Putamen (tissue), 1 donor: ENCODE measurements at places on chromosomes 16 and 17.

DNA sequence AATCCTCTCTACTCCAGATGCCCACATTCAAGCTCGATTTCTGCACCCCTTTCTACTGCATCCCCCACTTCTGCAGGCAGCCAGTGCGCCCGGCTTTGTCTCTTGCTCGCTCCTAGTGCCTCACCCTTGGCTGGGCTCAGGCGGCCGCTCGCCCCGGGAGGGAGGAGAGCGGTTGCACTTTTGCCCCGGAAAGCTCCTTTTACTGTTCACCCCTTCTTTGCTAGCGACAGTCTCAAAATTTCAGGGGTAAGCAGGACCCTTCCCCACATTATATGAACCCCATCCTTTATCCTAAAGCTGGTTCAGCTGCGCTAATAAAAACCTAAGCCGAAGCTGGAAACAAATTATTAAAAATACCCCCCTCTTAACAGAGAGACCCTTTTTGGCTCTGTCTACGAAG, 1.0 kb downstream of the HOXB5 start:
- no peak for DNase-seq

DNA sequence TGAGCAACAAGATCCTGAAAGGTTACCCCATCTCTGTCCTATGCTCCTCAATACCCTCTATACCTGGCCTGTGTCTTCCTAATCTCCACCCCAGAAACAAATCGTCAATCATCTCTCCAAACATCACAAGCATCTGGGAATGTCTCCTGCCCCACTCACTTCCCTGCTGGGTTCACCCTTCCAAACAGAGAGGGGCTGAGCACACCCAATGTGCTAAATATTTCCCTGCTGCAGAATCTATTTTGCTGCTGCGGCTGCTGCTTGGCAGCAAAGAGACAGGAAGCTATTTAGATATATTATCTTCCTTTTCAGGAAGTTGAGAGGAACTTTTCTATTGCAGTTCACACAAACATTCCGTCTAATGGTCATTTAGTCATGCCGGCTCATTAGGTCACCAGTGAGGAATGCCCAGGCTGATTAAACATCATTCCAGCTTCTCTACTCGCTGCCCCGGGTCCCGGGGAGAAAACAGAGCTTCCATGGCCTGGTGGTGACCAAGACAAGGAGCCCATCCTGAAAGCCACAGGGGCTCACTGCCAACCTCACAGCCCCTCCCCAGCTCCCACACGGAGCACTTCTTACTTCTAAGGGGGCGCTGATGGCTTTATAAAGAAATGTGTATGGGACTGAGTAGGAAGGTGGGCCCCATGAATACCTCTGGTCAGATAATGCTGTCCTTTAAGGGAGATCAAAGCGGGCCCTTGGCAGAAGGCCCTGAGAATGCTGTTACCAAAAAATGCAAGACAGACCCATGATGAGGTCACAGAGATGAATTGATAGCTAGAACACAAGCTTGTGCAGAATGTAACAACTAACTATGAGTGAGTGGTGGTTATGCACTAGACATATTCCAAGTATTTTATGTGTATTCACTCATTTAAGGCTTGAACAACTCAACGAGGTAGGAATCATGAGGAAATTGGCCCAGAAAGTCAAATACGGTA, 218.3 kb downstream of the SOX9 start:
- DNase-seq: no peak

GRCh38 chr17:56821847-56822534, 11.7 kb downstream of the C17orf67 start:
- DNase-seq: no peak

GRCh38 chr17:6472517-6472916, 28.3 kb downstream of the PIMREG start:
- no peak for DNase-seq

GRCh38 chr16:50574745-50575136, 26.5 kb downstream of the NKD1 start:
- no peak for DNase-seq

DNA sequence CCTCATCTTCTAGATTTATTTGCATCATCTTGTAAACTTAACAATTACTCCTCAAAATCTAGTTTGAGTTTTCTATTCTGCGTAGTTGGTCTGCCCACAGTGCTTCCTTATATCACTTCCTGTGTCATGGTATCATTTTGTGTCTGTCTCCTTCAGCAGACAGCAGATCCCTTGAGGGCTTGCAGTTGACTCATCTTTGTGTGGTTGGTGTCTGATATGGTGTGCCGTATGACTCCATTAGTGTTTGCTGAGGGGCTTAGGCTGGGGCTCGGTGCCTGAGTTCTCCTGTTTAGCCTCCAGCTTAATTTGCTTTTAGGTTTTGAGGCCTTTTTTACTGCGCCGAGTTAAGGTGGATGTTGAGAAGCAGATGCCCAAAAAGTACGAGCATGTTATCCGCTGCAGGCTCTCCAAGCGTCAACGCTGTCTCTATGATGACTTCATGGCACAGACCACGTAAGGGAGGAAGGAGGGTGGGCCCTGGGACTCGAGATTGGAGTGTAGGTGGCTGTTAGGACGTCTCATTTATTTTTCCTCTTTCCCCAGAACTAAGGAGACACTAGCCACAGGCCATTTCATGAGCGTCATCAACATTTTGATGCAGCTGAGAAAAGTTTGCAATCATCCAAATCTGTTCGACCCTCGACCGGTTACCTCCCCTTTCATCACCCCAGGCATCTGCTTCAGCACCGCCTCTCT, 16.9 kb downstream of the SRCAP start:
- DNase-seq: no peak

GRCh38 chr16:86479419-86479818, 30.9 kb upstream of the FOXF1 start:
- no peak for DNase-seq

- DNase-seq: peak; percentile 64
Observed at GRCh38 chr16:13999895-14000425, 71.2 kb upstream of the MRTFB start.

DNA sequence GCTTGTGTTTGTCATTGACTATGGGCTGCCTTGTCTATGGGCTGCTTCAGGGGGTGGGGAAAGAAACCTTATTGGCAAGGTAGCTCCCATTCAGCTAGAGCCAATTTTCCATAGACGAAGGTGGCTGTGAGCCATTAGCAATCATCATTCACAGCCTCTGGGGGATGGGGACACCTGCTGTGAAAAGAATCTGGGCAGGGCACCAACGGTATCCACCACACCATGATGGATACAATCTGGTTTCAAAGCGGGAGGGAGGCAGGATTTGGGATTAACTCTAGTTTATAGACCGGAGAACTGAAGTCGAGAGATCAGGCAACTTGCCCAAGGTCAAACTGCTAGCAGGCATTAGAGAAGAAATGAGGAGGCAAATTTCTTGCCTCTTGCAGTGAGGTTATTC, 182.3 kb downstream of the SHISA9 start:
- no peak for DNase-seq

- DNase-seq: no peak
Observed at GRCh38 chr17:83122834-83123233, 43.4 kb downstream of the METRNL start.

GRCh38 chr16:23485257-23485614, 25.1 kb downstream of the GGA2 start:
- no peak for DNase-seq

GRCh38 chr17:2263183-2264066, 40.2 kb downstream of the SMG6 start:
- DNase-seq: no peak
